Cardiac ventricle fibroblast (primary cell): ENCODE measurements at places on chromosomes 2 and 18. TPM values are rescaled to one million over a fixed set of nuclear protein-coding genes. Genes with fewer than 3 reads are reported as not detected.

The GPR39 gene
- 0.06 and 0.34 TPM in 2 replicates for total RNA-seq

The DOCK10 gene
- 3.8 and 5.1 TPM in 2 replicates for total RNA-seq

The UGT1A10 gene
- total RNA-seq: not detected in 2 replicates

The SNORC gene
- 0.20 and 0.50 TPM in 2 replicates for total RNA-seq

The PLEK gene
- total RNA-seq: not detected in 2 replicates

The MYOM1 gene
- total RNA-seq: 0.56 and 0.73 TPM in 2 replicates

The CYBRD1 gene
- 319 and 355 TPM in 2 replicates for total RNA-seq

The NIFK gene
- 60.0 and 70.1 TPM in 2 replicates for total RNA-seq

The MROH2A gene
- not detected in 2 replicates for total RNA-seq

The MATN3 gene
- total RNA-seq: 0.62 and 0.73 TPM in 2 replicates

The GPR75 gene
- total RNA-seq: 0.05 and 0.25 TPM in 2 replicates

The UGT1A3 gene
- not detected in 2 replicates for total RNA-seq

The CFAP65 gene
- total RNA-seq: 0.34 TPM in 1 of 2 replicates, not detected in the other

The TRIM43 gene
- not detected in 2 replicates for total RNA-seq

The KYNU gene
- total RNA-seq: 0.25 and 2.5 TPM in 2 replicates

The C2orf72 gene
- 0.19 and 0.20 TPM in 2 replicates for total RNA-seq

The CXCR1 gene
- total RNA-seq: not detected in 2 replicates

The KATNAL2 gene
- total RNA-seq: 4.5 and 6.1 TPM in 2 replicates

The CENPA gene
- total RNA-seq: 0.87 and 1.9 TPM in 2 replicates

The GPBAR1 gene
- total RNA-seq: 0.50 and 2.1 TPM in 2 replicates

The TNS1 gene
- total RNA-seq: 82.9 and 101 TPM in 2 replicates

The UCN gene
- 1.1 and 1.2 TPM in 2 replicates for total RNA-seq

The RSAD2 gene
- total RNA-seq: 1.00 and 1.1 TPM in 2 replicates

The CIDEA gene
- not detected in 2 replicates for total RNA-seq

The CROCC2 gene
- 0.12 and 0.29 TPM in 2 replicates for total RNA-seq

The TMEM247 gene
- total RNA-seq: not detected in 2 replicates

The CNDP1 gene
- total RNA-seq: not detected in 2 replicates

The PSMA8 gene
- not detected in 2 replicates for total RNA-seq

The IL1RL1 gene
- total RNA-seq: 2.3 and 2.4 TPM in 2 replicates
